ENCODE measurements at places on chromosomes 3 and 15.

DNA sequence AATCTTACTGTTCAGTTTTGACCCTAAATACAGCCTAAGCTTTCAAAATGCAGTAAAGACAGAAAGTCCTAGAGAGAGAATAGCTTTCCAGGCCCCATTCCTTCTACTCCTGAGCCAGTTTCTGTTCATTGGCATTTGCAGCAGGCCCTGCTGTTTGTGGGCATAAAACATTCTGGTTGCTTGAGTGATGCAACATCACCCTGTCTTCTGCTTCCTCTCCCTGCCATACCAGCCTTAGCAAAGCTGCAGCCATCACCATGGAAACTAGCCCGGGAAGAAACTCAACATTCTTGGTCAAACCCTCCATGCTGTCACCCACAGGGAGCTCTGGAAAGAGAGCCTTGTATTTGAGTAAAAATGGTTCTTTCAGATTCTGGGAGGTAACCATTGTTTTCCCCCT, 325.7 kb downstream of the MAGI1 start:
- no peak for DNase-seq

DNA sequence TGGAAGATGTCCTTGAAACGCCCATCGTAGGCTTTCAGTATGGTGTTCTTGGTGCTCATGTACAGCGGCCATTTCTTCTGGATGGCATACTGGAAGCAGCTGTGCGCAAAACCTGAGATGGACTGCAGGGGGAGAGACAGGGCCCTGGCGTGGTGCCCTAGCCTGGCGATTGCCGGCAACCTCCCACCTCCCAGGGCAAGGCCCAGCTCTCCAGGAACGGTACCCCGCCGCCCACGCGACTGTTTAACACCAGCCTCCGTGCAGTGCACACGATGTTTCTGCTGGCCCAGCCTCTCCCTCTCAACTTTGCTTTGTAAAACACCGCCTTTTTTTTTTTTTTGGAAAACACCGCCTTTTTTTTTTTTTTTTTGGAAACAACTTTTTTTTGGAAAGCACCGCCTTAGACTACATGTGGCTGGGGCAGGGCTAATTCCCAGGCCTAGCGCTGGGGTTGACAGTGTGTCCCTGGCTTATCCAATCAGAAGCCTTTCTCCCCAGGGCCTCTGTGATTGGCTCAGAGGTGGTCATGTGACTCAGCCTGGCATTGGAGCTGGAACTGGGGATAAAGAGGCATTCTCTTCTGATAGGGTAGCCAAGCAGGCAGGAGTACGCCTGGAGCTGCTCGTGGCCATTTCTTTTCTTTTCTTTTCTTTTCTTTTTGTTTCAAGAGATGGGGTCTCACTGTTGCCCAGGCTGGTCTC, 14.7 kb downstream of the IDH2 start:
- no peak for DNase-seq

GRCh38 chr3:112685956-112686799, 45.2 kb upstream of the CCDC80 start:
- no peak for DNase-seq

GRCh38 chr3:112582244-112582874, 20.5 kb downstream of the SLC35A5 start:
- no peak for DNase-seq

DNA sequence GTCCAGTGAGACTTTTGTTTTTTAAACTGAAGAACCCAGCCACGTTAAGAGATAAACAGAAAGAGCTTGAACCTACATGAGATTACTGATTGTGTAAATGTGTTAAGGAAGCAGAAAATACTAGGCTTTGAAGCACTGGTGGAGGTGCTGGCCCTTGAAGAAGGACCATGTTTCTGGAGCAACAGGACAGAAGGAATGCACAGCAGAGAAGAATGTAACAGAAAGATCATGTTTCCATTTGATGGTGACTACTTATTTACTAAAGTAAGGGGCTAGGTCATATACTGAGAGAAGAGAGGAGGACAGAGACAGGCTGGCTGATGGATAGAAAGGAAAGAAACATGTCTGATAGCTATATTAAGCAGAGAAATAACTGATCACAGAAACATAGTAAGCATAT, 88.8 kb downstream of the CLASP2 start:
- DNase-seq = no peak

- no peak for DNase-seq
Observed at GRCh38 chr15:64898406-64898805, 13.3 kb upstream of the ANKDD1A start.

- DNase-seq = no peak
Observed at GRCh38 chr3:37680401-37680800, 181.3 kb upstream of the CTDSPL start.
